ENCODE measurements at places on chromosomes 3 and 15.

GRCh38 chr3:2452249-2452648 is 353.6 kb downstream of the CNTN4 start:
- DNase-seq: no peak

DNA sequence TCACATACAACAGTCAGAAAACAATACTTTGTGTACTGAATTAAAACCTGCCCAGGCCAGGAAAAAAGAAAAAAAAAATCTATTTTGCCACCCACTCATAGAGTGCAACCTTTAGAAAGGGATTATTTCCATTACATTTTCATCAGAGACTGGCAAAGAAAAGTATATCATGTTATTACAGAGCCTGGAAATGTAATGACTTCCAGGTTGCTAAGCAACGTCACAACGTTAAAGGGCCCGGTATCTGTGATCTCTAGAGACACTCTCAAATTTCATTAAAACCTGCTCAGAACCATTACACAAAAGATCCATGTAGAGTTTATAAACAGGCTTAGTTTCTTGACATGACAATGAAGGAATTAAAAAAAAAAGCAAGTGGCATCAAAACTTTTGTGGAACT is 170.5 kb downstream of the CTNNB1 start:
- DNase-seq: no peak

- no peak for DNase-seq
Observed at GRCh38 chr15:84022516-84022915, 213.1 kb upstream of the GOLGA6L4 start.

- no peak for DNase-seq
Observed at GRCh38 chr3:159607856-159608255, 380.8 kb upstream of the IL12A start.

- DNase-seq: no peak
Observed at GRCh38 chr3:107685383-107685782, 162.6 kb downstream of the BBX start.

DNA sequence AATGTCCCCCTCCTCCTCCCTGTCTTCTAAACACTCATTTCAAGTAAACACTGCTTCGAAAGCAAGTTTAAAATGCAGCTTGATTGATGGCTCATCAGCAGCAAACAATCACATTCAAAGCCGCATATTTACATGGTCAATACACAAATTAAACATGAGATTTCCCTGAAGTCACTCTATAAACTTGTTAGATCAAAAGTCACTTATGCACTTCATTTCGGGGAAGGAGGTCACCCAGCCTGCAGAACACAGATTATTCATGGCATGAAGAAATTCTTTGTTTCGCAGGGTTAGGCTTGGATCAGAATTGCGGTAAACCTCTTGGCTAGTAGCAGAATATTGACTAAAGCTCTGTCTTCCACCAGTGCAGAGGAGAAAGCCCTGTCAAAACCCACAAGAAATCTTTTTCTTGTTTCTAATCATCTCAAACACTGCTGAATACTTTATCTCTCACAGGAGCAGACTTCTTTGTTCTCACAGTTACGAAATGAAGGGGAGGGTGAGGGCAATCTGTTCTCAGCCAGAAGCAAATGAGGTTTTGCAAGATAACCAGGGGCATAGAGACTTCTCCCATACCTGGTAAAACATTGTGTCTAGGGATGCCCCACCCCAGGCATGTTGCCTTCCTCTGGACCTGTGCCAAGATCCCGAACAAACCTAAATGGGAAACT is 133.3 kb upstream of the CHL1 start:
- no peak for DNase-seq

DNA sequence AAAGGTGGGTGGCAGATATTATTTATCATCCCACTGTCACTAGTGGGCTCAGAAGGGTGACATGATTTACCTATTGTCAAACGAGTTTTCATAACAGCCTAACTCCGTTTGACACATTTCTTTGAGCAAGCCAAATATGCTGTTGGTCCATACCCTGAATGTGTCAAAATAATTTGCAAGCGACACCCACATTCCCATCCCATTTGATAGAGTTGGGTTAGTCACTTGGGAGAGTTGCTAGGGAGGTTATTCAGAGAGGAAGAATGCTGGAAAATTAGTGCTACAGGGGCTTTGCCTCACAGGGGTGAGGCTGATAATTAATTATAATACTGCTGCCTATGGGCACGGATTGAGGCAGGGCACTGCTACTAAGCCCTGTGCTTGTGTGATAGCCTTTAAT is 98.5 kb upstream of the FHIT start:
- DNase-seq: no peak

DNA sequence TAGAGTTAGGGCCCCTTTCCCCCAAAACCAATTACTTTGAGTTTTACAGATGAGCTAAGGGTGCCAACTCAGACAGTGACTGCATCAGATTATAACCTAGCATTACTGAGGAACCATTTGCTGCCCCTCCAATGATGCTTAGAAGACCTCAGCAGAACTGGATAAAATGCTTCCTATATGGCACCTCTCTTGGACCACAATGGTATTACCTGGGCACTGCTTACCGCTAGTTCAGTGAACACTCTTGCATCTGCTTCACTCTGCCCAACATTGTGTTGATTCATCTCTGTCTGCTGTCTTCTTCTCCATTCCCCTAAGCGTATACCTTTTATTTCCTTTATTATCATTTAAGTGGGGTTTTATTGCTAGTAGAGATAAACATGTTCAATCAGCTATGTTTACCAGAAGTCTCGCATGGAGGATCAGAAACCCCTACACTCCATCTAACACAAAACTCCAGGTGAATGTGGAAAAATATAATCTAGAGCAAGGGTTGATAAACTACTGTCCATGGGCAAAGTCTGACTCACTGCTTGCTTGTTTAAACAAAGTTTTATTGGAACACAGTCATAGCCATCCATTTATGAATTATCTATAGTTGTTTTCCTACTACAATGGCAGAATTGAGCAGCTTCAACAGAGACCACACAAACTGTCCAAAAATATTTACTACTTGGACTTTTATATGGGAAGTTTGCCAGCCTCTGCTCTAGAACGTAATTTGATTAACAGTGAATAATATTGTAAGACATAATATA is 100.2 kb upstream of the PTX3 start:
- no peak for DNase-seq

DNA sequence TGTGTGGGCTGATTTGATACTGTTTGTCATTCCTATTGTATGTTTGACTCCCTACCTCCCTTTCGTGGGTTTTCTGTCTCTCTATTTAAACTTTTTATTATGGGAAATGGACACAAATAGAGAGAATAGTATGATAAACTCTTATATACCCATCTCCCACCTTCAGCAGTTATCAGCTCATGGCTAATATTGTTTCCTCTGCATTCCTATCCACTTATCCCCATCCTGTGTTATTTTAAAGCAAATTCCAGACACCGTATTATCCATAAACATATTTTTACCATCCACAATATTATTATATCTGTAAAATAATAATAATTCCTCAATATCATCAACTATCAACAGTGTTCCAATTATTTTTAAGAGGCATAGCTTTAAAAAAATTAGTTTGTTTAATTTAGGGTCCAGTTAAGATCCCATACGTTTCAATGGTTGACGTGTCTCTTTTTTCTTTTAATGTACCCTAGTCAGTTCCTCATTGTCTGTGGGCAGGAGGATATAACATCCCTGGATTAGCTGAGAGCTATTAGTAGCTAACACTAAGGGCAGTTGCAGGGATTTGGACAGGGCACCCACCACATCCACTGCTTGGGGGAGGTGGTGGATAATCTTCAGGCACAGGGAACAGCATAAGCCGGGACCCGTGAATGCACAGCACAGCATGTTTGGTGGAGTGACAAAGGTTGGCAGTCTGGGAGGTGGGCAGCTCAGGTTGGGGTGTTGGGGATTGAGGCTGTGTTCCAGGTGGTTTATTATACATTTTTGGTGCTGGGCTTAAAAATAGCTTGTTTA is 23.5 kb downstream of the PLCL2 start:
- no peak for DNase-seq

- DNase-seq: no peak
Observed at GRCh38 chr15:57549935-57550334, 41.8 kb upstream of the MYZAP start.

DNA sequence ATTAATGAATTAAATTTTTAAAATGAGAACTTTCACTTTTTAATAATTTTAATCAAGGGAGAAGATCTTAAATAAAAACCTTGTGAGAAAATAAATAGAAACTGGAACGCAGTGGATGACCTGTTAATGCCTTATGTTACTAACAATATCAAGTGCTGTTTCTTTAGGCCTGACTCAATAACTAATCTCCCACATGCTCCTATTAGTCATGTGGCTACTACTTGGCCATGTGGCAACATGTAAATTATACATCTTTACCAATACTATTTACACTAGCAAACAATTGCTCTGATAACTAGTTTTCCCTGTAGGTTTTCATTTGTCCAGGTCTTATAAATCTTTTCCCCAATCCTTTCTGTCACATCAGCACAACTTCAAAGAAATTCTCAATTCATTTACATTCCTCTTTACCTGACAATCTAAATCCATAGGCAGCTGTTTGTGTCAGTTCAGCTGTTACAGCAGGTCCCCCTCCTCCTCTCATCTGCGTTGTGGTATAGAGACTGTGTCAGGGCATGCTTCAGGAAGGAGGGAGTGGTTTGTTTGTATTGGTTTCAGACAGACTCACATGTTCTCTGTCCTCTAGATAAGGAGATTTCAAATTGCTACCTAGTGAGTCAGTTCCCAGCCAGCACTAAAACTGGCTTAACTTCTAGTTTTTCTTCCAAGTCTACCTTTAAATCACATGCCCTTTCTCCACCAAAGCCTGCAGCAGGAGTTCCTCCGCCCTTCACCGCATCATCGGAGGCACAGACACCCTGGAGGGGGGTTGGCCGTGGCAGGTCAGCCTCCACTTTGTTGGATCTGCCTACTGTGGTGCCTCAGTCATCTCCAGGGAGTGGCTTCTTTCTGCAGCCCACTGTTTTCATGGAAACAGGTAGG is 11.3 kb upstream of the C3orf52 start:
- DNase-seq: no peak

DNA sequence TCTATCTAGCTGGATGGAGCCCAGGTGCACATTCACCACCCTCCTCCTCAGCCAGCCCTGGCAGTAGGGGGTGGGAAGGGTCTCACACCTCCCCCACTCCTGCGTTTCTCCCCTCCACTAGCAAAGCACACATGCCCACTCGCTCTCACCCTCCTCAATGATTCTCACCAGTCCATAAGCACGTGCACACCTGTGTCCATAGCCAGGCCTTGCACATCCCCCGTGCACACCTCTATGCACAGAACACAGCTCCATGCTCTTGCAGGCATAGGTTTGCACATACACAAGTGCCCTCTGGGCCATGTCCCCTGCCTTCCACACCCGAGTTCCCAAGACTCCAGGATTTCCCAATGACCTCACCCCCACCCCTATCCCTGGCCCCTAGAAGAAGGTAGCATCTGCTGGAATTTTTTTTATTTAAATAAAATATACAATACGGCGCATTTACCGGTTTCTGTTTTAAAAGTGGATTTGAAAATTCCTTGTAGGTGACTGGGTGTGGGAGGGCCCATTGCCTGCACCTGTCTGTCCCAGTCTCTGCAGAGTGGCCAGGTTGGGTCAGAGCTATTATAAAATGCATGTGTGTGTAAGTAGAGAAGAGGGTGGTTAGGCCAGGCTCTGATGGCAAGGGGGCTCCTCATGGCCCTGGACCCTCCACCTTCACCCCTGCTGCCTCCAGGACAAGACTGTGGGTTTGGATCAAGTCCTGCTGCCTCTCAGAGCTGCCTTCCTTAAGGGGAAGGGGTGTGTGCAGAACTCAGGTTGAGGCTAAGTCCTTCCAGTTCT is 49.1 kb downstream of the HCN4 start:
- no peak for DNase-seq

DNA sequence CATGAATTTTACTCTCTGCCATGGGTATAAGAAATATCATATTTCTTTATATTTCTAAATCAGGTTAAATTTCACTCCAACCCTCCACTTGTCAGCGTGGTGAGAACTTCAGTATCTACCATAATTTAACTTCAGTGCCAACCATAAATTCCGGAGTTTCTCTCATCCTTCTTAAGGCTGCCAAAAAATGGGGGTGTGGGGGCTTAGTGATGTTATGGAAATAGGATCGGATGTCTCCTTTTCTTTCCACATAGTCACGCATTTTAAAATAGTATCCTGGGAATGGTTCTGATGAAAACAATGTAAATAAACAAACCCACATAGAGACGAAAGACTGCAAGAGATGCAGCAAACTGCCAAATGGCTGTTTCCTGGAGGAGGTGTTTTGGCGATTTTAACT is 12.9 kb upstream of the FAM3D start:
- DNase-seq: no peak

GRCh38 chr3:32882603-32883025 is 64.8 kb downstream of the TRIM71 start:
- no peak for DNase-seq

GRCh38 chr3:188914552-188914951 is 257.2 kb upstream of the TPRG1 start:
- no peak for DNase-seq

DNA sequence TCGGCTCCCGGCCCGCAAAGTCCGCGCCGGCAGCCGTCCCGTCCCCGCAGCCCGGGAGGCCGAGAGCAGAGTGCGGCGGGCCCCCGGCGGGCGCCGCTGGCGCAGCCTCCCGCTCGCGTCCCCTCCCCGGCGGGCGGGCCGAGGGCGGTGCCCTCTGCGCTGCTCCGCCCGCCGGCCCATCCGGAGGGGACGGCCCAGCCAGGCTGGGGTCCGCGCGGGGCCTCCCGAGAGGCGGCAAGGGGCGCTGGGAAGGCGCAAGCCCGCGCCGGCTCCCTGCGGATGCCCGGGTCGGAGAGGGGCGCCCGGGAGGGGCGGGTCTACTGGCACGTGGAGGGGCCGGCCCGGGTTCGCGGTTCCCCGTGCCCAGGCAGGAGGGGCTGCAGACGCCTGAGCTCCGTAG is at the start of the genes CLCN2 and POLR2H:
Gene CLCN2, minus strand, starts transcription at position 74 of the 400 bp plus-strand sequence. CDS start 126 bp downstream, outside the sequence.
Gene POLR2H, plus strand, starts transcription at position 179 of the 400 bp plus-strand sequence. CDS start 1,783 bp downstream, outside the sequence.
- DNase-seq: peak; percentile 17

DNA sequence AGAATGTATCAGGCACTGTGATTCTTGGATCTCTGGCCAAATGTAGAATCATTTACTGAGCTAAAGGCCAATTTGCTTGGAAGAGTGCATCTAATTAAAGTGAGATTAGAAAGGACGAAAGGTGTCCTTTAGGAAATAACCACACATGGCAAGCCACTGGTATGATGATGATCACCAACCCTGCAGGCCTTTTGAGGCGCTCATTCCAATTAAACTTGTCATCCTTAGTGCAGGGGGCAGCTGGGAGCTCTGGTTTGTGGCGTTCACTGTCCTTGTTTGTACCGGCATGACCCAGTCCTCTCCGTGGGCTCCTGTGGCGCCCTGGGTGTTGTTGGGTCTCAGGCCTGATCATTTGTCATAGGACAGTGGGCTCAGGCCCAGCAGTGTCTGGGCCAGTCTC is 11.0 kb downstream of the LIMD1 start:
- no peak for DNase-seq

GRCh38 chr3:37987315-37987697 is 3.3 kb upstream of the VILL start:
- DNase-seq: no peak

GRCh38 chr15:41809121-41809520 is 18.8 kb upstream of the JMJD7 start:
- no peak for DNase-seq

GRCh38 chr3:106542101-106542769 is 673.4 kb upstream of the CBLB start:
- no peak for DNase-seq

- no peak for DNase-seq
Observed at GRCh38 chr3:192165552-192165951, 561.8 kb downstream of the FGF12 start.
